ENCODE measurements at places on chromosomes 2 and 18. TPM values are rescaled to one million over a fixed set of nuclear protein-coding genes. Genes with fewer than 3 reads are reported as not detected.

Gene SNRNP200
- 55.3 TPM for total RNA-seq

Gene RASGRP3
- total RNA-seq = 53.8 TPM

Gene GPR55
- not detected for total RNA-seq

Gene XIRP2
- 248 TPM for total RNA-seq

Gene CABLES1
- 3.2 TPM for total RNA-seq

All from left ventricle myocardium superior (tissue), 1 donor.